ENCODE measurements at places on chromosomes 12 and 14. TPM values are rescaled to one million over a fixed set of nuclear protein-coding genes. Genes with fewer than 3 reads are reported as not detected.

The FAM90A1 gene
- 0.21 TPM for total RNA-seq

The LRRK2 gene
- total RNA-seq = 1.7 TPM

The PIWIL1 gene
- not detected for total RNA-seq

The SMARCD1 gene
- total RNA-seq = 68.6 TPM

The SIX1 gene
- 7.5 TPM for total RNA-seq

Measured in A549 treated with Hydrocortisone at 1 μM for 4 hours (cell line).